ENCODE measurements at places on chromosomes 2 and 18. TPM values are rescaled to one million over a fixed set of nuclear protein-coding genes. Genes with fewer than 3 reads are reported as not detected.
A peak's percentile ranks its signal among the peaks of the same experiment; 100 is the strongest.

The FAHD2B gene
- 7.2 TPM for polyA plus RNA-seq

- no peaks in the 10 kb centered on the region for H3K36me3 ChIP-seq
- no peak overlapping the region for H3K4me3 ChIP-seq
- H3K27ac ChIP-seq, result no peak overlapping the region
- H3K4me1 ChIP-seq, result no peaks in the 10 kb centered on the region
- H3K27me3 ChIP-seq, result no peaks in the 10 kb centered on the region
- DNase-seq, result no peak
Measured at GRCh38 chr2:193581807-193582206, 1387.1 kb upstream of the TMEFF2 start.

DNA sequence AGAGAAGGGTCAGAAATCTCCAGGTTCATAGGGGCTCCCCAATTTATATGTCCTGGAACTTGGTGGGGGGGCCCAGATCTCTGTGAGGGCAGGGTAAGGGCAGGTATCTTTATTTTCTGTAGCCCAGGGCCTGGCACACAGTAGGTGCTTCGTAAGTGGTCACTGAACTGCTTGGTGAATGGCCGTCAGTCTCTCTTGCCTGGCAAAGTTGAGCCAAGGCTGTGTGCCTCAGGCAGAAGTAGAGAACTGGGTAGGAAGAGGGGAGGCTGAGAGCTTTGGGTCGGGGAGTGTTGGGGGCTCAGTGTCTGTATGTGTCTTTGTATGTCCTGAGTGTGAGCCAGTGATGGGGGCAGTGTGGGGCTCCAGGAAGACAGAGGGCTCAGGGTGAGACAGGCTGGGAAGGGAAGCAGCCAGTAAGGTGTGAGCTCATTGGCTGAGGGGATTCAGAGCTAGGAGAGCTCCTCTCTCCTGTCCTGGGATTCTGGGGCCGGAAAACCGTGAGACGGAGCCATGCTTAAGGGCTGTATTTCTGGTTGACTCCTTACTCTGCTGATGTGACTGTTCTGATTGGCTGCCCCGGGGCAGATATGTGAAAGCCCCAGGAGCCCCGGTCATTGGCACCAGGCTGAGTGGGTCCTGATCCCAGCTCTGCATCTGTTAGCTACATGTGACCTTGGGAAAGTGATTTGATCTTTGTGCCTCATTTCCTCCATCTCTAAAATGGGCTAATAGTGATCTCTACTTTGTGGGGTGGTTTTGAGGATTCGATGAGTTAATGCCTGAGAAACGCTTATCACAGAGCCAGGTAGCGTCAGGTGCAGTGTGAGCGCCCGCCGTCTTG is 30.3 kb downstream of the STEAP3 start:
- H3K27me3 ChIP-seq, result no peaks in the 10 kb centered on the region
- DNase-seq, result no peak
- H3K27ac ChIP-seq, result no peak overlapping the region
- no peak overlapping the region for H3K4me3 ChIP-seq

GRCh38 chr18:13235981-13236380 is 17.4 kb downstream of the LDLRAD4 start:
- no peaks in the 10 kb centered on the region for H3K27me3 ChIP-seq
- DNase-seq, result peak; percentile 91
- no peak overlapping the region for H3K27ac ChIP-seq
- H3K4me3 ChIP-seq, result no peak overlapping the region
- no peaks in the 10 kb centered on the region for H3K36me3 ChIP-seq

The BCL11A gene
- polyA plus RNA-seq, result 4.4 TPM

DNA sequence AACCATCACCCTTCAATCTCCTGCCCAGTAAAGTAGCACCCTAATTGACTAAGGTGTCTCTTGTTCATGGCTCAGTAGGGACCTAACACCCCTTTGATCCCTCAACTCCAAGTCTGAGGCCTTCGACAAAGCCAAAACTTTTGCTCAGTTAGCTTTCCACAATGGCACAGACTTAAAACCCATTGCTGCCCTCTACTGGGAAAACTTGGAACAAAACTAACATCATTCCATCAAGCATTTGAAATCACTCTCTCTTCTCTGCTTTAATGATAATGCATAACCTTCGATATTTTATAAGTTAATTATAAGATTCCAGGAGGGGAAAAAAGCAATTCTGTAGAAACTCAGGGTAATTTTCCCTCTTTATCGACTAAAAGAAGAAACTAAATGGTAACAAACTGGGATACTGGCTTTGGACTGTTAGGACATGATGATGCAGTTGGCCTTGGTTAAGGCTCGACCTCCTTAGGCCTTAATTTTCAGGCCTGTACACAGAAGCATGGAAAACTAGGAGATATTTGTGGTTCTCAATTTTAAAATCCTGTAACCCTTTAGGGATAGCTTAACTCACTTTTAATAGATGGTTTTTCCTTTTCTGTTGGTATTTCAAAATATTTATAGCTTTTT is 127.8 kb downstream of the STK39 start:
- H3K27me3 ChIP-seq, result no peaks in the 10 kb centered on the region
- peaks cover 7% of the 10 kb centered on the region for H3K36me3 ChIP-seq
- DNase-seq, result no peak

DNA sequence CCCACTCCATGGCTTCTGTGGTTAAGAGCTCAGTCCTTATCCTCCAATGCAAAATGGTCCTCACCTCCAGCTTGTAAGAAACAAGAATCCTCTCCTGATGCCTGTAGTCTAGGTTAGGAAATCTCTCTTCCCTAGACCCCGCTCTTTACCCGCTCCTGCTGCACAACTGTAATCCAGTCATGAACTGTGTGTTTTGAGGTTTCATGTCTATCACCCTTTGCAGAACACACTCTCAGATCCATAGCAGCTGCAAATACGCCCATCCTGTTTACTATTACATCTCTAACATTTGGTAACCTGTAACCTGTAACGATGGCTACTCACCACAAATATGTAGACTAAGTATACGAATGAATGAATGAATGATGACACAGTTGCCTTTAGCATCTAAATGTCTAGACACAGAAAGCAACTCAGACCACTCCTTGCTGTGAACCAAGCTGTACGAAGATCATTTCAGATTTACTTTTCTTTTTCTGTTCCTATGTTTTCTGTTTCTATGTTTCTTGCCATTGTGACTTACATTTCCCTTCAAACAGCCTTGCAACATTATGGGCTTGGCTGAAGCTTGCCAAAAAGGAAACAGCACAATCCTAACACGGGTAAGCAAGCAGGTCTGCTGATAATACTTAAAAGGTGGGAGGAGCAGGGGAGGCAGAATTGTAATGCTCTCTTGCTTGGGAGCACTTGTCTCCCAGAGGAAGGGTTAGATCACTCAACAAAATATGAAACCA is 53.7 kb downstream of the EPHA4 start:
- H3K27me3 ChIP-seq, result no peaks in the 10 kb centered on the region
- H3K4me1 ChIP-seq, result peaks cover 63% of the 10 kb centered on the region

The CHRNA1 gene
- 0.32 TPM for polyA plus RNA-seq

DNA sequence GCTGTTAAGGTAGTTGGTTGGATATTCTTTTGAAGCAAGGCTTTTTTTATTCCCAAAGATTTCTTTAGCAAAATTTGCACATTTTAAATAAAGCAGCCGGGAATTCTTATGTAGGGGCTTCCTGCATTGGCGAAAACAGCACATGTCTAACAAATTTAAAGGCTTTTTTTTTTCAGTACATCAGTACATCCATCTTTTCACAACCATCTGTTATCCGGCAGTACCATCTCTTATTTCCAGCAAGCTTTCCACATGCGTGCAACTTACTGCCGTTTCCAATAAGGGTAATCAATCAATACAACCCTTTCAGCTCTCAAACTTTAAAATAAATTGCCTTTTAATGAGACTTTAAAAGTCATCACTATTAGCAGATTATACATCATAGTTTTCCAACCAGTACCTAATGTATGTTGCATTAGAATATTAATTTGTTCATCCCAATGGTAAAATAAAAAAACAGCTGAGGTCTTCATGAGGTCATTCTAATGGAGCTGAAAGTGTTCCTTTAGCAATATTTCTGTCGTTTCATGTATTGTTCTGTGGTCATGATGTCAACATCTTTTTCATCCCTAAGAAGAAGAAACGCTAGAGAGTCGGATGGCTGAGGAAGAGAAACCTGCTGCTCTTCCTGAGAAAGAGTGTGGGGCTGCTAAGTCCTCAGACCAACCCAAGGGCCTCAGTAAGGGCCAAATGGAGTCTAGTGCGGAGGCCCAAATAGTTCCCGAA is 81.4 kb upstream of the UNC80 start:
- DNase-seq, result no peak
- no peak overlapping the region for H3K27ac ChIP-seq
- no peaks in the 10 kb centered on the region for H3K4me1 ChIP-seq
- no peaks in the 10 kb centered on the region for H3K27me3 ChIP-seq

The CCBE1 gene
- 0.23 TPM for polyA plus RNA-seq

The SLC4A3 gene
- polyA plus RNA-seq, result 1.0 TPM

DNA sequence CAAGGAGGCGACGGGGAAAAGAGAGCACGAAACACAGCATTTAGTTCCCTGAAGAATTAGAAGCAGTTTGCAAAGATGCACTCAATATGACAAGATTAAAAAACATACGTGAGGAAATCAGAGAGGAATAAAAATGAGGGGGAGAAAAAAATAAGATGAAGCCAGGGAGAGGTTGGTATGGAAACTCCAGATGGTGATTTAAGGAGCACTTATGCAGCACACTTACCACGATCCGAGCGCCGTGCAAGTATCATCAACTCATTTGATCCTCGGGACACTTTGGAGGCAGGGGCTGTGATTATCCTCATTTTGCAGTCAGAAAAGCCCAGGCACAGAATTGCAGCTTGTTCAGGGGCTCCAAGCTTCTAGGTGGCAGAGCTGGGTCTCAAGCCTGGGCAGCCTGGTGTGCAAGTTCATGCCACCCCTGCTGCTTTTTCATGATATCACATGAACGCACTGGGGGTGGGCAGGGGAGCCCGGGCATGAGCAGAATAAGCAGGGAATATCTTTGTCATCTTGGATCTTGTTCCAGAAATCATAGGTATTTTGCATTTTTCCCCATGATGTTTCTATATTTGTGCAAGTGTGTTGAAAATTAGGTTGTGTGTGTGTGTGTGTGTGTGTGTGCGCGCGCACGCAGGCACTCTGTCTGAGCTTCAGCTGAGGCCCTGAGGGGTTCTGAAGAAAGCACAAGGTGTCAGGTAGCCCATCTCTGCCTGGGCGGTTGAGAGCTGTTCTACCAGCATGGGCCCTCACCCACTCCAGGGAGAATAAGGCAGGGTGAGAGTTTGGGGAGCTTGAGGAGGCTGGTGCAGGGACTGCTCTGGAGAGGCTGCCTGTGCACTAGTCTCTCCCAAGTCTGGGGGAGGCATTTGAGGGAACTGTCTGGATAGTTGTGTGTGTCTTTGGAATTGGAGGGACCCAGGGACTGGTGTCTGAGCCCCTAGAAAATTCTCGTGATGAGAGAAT is 25.0 kb upstream of the PDIA6 start:
- no peak overlapping the region for H3K4me3 ChIP-seq
- no peaks in the 10 kb centered on the region for H3K36me3 ChIP-seq
- peaks cover 26% of the 10 kb centered on the region for H3K4me1 ChIP-seq
- DNase-seq, result no peak

DNA sequence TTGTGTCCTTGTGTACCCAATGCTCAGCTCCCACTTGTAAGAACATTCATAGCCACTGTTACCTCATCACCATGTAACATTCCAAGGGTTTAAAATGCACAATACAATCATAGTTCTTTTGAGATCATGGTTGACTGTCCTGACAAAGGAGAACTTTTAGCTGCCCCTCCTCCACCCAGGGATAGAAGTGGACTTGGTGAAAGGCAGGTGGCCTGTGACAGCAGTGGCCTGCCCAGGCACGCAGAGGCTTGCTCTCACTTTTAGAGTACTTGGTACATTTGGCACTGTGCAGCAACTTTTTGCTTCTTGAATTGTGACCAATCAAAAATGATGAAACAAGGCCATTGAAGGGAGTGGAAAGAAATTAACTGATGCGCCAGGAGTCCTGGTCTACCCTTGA is 108.7 kb downstream of the ANKRD44 start:
- peaks cover 54% of the 10 kb centered on the region for H3K4me1 ChIP-seq
- H3K36me3 ChIP-seq, result no peaks in the 10 kb centered on the region
- no peak overlapping the region for H3K27ac ChIP-seq
- no peak for DNase-seq
- no peak overlapping the region for H3K4me3 ChIP-seq

- no peak for DNase-seq
- no peaks in the 10 kb centered on the region for H3K36me3 ChIP-seq
- no peaks in the 10 kb centered on the region for H3K27me3 ChIP-seq
- no peak overlapping the region for H3K27ac ChIP-seq
- no peak overlapping the region for H3K4me3 ChIP-seq
Measured at GRCh38 chr18:27017901-27018500, 152.5 kb upstream of the AQP4 start.

GRCh38 chr2:31414601-31415241 is at the start of gene XDH:
Gene XDH, minus strand, starts transcription at chr2:31414742. Its CDS starts 76 bp downstream, at chr2:31414666.
- no peaks in the 10 kb centered on the region for H3K4me1 ChIP-seq
- DNase-seq, result no peak
- no peaks in the 10 kb centered on the region for H3K27me3 ChIP-seq
- H3K27ac ChIP-seq, result no peak within 1 kb of the TSS
- H3K4me3 ChIP-seq, result no peak within 1 kb of the TSS
- no peaks in the 10 kb centered on the region for H3K36me3 ChIP-seq

DNA sequence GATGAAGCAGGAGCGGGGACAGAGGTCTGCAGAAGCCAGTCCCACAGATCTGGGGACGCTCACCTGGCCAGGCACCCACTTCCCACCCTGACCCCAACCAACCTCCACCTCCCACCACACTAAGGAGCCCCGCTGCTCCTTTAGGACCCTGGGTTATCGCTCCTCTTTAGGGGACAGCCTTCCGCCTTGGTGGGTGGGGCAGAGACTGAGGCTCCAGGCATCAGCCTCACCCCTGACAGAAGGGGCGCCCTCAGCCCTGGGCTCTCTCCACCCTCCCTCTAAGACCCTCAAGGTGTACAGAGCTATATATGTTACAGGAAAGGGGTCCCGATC is 33.5 kb upstream of the SLC66A3 start:
- H3K4me1 ChIP-seq, result no peaks in the 10 kb centered on the region
- H3K4me3 ChIP-seq, result no peak overlapping the region
- H3K36me3 ChIP-seq, result no peaks in the 10 kb centered on the region
- no peak for DNase-seq

The GPR45 gene
- not detected for polyA plus RNA-seq

DNA sequence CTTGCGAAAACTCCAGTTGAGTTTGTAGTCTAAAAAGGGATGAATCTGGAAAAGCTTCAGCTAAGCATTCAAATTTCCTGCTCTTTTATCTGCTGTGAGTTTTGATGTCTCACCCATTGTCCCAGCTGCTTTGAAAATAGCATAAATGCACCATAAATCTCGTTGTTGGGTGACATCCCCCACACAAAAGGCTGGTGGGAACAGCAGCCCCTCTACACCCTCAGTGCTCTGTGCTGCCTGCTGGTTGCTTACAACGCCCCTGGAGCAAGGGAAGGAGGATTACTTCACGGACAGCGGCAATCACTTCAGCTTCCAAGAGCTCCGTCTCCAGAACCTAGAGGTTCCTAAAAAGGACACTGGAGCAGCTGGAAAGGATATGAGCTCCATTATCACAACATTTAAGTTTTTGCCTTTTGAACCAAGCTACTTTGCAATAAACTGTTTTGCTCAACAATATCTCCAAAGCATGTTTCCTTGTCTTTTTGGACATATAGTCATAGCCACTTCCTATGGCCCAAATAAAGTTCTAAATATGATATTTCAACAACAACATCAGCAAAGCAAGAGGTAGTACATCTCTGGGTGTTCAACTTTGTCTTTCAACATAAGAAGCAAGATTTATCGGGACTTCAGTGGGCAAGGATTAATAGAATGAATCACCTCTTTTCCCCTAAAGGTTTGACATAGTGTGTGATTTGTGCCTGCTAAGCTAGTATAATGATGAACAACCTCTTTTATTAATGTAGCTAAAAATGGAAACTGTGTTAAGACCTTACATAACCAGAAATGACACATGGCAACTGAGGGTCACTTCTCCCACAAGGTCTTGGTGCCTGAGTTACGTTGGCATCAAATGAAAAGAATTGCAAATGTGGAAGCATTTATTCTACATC is 413.5 kb downstream of the TXNL1 start:
- no peaks in the 10 kb centered on the region for H3K27me3 ChIP-seq
- no peak overlapping the region for H3K27ac ChIP-seq
- DNase-seq, result no peak
- H3K4me1 ChIP-seq, result no peaks in the 10 kb centered on the region
- no peaks in the 10 kb centered on the region for H3K36me3 ChIP-seq
